Kidney glomerular epithelial cell (primary cell): ENCODE measurements at places on chromosomes 2 and 18.
A peak's percentile ranks its signal among the peaks of the same experiment; 100 is the strongest.

GRCh38 chr2:28648671-28649395 lies 102.8 kb upstream of the PPP1CB start:
- DNase-seq, result no peak

- peak; percentile 68 for DNase-seq
These were observed 535.2 kb downstream of the METTL4 start for GRCh38 chr18:2036086-2036485.

GRCh38 chr18:57804557-57804956 lies 1.4 kb upstream of the ATP8B1 start:
- no peak for DNase-seq

- peak; percentile 41 for DNase-seq
These were observed 34.5 kb downstream of the ADCYAP1 start for GRCh38 chr18:939166-939565.
